Omental fat pad (tissue), 4 donors: ENCODE measurements at places on chromosomes 4 and X.

DNA sequence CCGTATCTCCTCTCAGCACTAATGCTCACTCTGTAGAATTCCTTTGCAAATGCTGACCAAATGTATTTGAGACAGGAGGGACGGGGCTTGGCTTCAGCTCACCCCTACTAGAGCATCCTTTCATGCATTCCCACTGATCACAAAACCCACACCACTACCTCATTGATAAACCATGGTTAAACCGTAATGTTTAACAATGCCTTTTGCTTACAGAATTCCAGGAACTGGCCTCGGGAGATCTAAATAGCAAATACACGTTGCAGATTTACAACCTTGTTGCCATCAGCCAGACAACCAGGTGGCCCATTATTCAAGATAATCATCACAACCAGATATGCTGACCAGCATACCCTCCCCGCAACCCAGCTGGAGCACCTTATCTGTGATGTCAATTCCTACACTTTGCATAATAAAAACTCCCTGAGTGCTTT is 391.9 kb downstream of the KCTD8 start:
- no peak for DNase-seq

DNA sequence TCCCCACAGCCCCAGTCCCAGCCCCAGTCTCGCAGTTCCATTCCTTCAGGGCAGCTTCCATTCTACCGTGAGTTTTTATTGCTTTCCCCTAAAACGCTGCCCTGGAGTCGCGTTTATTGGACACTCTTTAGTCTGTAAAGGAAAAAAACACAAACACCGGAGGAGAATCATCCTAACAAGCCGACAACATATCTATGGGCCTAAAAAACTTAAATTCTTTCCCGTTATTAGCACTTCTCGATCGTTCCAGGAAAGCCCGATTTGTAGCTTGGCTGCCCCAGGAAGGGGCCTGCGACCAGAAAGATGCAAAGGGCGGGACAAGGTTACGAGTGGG is 178.5 kb downstream of the CBR4 start:
- no peak for DNase-seq

DNA sequence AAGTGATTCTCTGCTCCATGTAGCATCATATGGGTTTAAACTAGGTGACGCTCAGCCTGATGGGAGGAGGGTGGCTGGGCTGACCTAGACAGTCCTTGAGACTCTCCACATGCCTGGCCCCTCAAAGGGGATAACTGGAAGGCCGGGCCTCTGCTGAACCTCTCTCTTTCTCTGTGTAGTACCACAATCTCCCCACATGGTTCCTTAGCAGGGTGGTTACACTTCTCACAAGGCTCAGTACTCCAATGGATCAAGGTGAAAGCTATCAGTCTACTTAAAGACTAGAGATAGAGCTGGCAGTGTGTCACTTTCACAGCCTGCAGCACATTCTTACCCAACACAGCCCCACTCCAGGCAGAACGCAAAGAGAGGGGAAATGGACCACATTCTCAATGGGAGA is 80.4 kb downstream of the LDB2 start:
- DNase-seq, result no peak

DNA sequence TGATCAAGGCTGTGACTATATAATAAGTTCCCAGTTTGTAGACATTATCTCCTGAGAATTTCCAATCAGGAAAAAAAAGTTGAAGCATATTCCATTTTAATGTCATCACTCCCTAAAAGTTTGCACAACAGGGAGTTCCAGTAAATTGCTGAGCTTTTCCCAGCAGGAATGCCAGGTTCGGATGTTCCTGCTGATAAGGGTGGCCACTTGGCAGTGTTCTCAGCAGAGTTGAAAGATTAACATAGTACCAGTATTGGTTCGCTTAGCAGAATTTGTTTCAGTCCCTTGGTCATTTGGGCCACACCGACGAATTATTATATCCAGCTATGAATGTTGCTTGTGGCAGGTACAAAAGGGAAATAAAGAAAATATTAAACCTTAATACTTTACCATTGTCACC is 5.2 kb upstream of the CXCL2 start:
- no peak for DNase-seq

DNA sequence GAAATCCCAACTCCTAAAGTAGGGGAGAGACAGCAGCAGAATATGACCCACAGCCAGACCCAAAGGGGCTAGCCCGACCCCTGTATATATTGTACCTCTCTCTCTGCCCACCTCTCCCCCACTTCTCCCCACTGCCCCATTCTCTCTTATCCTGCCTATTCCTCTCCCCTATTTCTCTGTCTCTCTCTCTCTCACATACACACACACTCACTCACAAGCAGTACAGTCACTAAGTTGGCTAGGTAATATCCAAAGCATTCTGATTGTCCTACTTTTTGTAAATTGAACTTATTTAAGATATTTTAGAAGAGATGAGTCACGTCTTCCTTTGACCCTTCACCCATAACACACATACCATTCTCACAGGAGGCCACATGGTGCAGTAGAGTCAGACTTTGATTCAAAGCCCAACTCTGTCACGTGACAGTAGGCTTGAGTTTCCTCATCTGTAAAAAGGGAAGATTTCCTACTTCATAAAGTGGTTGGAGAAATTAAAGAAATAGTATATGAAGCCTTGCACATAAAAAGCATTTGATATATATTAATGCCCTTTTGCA is 29.5 kb downstream of the SRPX2 start:
- no peak for DNase-seq

DNA sequence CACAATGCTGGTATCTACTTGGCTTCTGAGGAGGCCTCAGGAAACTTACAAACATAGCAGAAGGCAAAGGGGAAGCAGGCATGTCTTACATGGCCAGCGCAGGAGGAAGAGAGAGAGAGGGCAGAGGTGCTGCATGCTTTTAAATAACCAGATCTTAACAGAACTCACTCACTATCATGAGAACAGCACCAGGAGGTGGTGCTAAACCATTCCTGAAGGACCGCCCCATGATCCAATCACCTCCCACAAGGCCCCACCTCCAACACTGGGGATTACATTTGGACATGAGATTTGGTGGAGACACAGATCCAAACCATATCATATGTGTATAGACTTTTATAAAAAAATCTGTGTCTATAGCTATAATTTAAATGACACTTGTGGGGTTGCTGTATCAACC is 48.6 kb upstream of the ERVMER34-1 start:
- DNase-seq, result no peak

GRCh38 chr4:119299260-119299671 is 22.7 kb downstream of the FABP2 start:
- DNase-seq, result no peak

- no peak for DNase-seq
Measured at GRCh38 chr4:136664988-136665387, 867.3 kb downstream of the PCDH18 start.

DNA sequence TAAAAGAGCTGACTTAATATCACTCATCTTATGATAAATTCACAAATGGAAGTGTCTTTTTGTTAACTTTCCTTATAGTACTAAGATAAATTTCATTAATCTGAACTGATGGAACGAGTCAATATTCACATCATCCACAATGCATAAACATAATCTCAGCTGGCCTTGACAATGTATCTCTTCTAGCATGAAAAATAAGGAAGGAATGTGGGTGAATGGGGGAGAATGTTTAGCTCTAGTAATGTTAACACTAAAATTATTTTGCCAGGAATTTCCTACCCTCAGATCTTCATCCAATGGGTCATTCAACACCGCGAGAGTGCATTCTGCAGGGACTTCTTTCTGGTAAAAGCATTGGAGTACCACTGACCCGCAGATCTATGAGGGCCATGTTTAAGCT is 15.8 kb downstream of the TRPC3 start:
- DNase-seq, result no peak

GRCh38 chrX:68878977-68879645 is 50.3 kb downstream of the EFNB1 start:
- DNase-seq, result no peak

GRCh38 chrX:33211356-33212260 is at the start of gene DMD:
DMD (minus strand) TSS chrX:33211549; CDS start chrX:33211312, 237 bp downstream.
- DNase-seq, result no peak

- DNase-seq, result no peak
Measured at GRCh38 chr4:185587427-185588161, 52.3 kb upstream of the PDLIM3 start.

DNA sequence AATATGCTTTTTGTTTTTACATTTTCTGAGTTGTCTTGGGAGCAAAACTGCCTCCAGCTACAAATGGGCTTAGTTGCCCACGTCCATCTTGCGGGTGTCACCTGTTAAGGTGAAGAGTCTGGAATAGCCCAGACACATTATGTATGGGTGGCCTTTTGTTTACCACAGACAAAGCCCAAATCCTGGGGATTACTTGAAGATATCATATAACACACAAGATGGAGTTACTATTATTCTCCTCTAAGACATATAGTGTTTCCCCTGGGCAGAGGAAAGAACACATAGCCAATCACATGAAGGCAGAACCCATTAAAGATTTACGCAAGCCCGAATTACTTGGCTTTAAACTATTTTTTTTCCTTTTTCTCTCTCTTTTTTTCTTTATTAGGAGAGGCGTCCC is 625.6 kb upstream of the FAM241A start:
- DNase-seq, result no peak

GRCh38 chr4:125010796-125011503 is 298.4 kb upstream of the ANKRD50 start:
- DNase-seq, result no peak

GRCh38 chr4:54085284-54085683 is 14.7 kb upstream of the GSX2 start:
- DNase-seq, result no peak

DNA sequence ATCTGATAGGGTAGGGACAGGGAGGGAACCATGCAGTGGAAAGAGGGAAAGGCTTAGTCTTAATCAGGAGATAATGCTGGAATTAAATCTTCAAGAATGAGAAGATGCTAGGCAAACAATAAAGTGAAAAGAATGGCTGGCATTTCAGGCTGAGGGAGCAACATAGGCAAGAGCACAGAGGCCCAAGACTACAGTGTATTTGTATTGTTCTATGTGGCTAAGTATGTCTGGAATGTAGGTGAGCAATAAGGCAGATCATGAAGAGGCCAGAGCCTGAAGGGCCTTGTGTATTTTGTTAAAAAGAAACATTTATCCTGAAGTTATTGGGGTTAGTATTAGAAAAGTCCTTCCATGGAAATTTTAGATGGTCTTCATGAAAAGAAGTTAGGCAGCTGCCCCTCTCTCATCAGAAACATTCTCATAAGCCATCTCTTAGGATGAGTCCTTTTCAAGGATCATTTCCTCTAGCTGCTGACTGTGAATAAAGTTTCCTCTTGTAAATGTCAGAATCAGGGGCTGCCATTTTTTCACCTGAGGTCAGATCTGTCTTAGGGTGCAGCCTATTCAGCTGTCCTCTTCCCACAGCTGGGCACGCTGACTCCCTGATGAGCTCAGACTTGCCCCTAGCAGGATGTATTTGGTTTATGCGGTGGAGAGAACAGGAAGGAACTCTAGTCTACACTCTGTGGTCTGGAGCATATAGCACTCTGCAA is 46.3 kb downstream of the ATP10D start:
- DNase-seq, result no peak

GRCh38 chr4:128570387-128570975 is 239.0 kb upstream of the JADE1 start:
- peak; percentile 29 for DNase-seq

DNA sequence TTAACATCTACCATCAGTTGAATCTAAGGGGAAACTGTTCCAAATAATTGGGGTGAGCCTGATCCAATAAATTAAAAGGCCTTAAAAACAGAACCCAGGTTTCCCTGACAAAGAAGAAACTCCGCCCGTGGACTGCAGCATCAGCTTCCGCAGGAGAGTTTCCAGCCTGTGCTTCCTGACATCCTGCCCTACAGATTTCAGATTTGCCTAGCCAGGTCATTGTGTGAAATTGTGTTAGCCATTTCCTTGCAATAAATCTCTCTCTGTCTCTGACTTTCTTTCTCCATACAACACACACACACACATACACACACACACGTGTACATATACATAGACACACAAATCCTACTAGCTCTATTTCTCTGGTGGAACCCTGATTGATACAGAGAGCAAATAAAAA is 48.3 kb upstream of the LCORL start:
- DNase-seq, result no peak

GRCh38 chr4:169582706-169583105 is 29.7 kb downstream of the NEK1 start:
- no peak for DNase-seq

GRCh38 chr4:143257356-143257755 is 72.6 kb downstream of the USP38 start:
- no peak for DNase-seq

DNA sequence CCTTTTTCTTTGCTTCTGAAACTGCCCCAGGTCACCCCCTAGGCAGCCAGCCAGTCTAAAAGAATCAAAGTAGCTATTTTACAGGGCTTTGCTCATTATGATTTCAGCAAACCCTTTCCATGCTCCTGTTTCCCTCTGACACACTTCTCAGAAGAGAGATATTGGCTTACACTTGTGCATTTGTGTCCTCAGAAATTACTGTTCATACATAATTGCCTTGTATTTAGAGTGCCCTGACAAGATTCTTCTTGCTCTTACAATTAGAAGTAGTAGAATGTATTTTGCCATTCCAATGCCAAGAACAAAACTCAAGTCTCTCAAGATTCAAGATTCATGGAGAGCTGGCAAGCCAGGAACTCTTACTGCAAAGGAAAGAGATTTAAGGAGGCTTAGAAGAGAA is 531.0 kb upstream of the ZFP42 start:
- no peak for DNase-seq

- DNase-seq, result no peak
Measured at GRCh38 chr4:22987870-22988269, 295.1 kb downstream of the GBA3 start.

DNA sequence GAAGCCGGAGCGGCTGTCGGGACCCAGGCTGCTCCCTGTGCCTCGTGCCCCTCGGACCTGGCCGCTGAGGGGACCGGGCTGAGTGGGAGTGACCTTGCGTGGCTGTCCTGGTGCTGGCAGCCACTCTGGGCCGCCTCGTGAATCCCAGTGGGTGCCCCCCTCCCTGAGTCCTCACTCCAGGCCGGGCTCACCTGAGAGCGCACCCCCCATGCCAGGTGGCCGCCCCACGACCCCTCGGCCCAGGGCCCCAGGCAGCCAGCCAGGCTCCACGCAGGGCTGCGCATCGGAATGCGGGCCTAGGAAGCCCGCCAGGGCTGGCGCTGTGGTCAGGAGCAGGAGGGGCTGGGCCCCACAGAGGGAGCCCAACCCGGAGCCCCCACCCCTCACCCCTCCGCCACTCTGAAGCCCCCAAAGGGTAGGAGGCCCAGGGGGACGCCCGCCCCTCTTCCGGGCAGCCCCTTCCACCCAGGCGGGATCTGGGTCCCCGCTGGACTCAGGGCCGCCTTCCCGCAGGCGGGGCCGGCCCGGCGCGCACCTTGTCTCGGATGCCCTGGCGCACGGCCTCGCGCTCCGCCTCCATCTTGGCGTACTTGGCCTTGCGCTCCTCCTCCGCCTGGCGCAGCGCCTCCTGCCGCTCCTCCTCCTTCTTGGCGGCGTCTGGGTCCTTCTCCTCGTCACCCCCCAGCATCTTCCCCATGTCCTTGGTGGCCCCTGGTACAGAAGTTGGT is 33.9 kb downstream of the CPLX1 start:
- DNase-seq, result no peak
